ENCODE measurements at places on chromosomes 1 and 21.
A peak's percentile ranks its signal among the peaks of the same experiment; 100 is the strongest.

GRCh38 chr1:114173680-114174079 is 20.0 kb upstream of the SYT6 start:
- no peak for DNase-seq

GRCh38 chr1:244234009-244234643 is 183.0 kb downstream of the ZBTB18 start:
- no peak for DNase-seq

- no peak for DNase-seq
Observed at GRCh38 chr1:108512239-108513043, 47.5 kb upstream of the EEIG2 start.

GRCh38 chr1:206751891-206752290 is 18.7 kb upstream of the IL19 start:
- no peak for DNase-seq

- peak; percentile 72 for DNase-seq
Observed at GRCh38 chr1:154609398-154610380, 1.7 kb upstream of the ADAR start.

- DNase-seq, result no peak
Observed at GRCh38 chr1:221796700-221797099, 54.8 kb upstream of the DUSP10 start.

DNA sequence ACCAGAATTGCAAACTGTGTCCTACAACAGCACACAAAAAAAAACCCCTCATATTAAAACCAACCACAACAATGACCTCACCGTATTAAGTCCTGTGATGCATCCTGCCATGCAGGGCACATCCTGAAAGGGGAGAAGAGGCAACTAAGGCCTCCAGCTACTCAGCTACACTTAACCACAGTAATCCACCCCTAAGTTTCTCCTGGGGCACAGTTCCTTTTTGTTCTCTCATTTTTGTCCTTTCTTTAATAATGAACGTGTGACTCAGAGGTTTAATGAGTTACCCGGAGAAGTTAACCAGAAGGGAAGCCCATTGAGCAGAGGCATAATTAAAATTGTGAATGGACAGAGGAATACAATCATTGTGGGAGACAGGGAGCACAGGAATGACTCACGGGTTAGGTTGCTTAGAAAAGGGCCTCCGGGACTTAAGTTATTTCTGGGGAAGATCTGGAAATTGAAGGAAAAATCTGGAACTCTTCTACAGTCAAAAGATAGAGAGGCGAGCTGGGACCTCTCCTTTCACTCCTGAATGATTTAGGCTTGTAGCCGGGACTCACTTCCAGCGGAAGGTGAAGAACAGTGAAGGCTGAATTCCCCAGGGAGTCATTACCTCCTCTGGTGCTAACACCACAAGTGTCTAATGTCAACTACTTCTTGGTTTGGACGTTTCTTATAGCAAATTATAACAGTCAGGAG is 36.9 kb upstream of the HIVEP3 start:
- DNase-seq, result peak; percentile 8

- DNase-seq, result no peak
Observed at GRCh38 chr21:45094412-45094811, 20.0 kb downstream of the ADARB1 start.

- no peak for DNase-seq
Observed at GRCh38 chr1:109240158-109241152, 8.9 kb upstream of the CELSR2 start.

DNA sequence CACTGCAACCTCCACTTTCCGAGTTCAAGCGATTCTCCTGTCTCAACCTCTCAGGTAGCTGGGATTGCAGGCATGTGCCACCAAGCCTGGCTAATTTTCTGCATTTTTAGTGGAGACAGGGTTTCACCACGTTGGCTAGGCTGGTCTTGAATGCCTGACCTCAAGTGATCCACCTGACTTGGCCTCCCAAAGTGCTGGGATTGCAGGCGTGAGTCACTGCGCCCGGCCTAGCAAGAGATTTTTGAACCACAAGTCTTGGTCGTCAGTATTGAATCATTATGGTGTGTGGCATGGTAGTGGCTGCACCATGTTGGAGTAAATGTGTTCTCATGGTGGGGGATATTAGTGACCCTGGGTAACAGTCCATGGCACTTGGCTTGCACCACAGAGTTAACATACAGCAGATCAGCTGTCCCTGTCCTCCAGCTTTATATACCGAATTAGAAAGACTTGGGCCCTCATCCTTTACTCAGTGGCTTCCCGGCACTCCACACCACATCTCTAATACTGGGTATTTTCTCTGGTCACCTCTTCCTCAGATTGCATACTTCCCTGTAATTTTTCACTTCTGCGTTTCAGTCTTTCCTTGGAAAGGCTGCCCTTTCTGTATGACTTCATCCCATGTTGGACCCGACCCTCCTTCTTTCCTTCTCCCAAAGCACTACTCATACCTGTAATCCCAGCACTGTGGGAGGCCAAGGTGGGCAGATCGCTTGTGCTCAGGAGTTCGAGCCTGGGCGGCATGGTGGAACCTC is 25.1 kb downstream of the AK4 start:
- no peak for DNase-seq

DNA sequence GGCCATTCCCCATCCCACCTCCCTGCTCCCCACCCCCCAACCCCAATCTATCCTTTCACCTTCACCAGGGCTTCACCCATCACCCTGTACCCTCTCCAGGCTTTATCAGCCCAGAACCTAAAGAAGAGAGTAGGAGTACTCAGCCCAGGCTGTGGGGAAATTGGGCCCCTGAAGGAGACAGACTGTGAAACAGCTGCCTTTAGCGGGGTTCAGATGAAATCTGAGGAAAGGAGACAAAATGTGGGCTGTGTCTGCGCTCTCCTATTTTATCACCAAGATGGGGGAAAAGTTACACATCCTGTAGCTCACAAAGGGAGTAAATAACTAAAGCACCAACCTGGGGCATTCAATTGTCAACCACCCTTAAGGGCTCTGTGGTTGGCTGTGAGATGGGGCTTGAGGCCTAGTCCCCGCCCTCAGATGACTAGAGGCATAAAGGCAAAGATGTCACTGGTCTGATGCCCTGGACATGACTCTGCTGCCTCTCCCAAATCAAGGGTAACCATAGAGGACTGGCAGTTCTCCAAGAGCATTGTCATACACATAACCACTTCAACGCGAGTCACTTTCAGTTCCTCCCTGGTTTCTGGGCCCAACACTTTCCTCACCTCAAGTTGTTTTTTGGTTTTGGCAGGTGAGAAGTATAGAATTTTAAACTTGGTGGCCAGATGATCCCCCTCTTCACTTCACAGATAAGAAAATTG is 30.0 kb downstream of the SLC27A3 start:
- DNase-seq, result peak; percentile 85

DNA sequence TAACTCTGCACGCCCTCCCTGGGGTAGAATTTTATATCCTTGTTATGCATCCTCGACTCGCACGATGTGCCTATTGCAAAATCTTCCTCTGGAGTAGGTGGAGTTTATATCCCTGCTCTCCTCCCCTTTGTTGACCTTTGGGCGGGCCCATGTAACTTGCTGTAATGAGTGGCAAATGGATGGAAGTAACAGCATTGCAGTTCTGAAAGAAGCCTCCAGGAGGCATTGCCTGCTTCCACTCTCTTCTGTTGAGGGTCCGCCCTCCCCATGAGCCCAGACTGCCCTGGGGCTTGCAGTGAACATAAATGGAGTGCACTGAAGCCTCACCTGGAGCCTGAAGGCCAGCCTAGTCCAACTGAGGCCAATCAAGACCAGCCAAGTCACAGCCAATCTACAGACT is 62.2 kb upstream of the GRIK3 start:
- DNase-seq, result no peak

GRCh38 chr1:61387829-61388228 is 305.5 kb downstream of the NFIA start:
- no peak for DNase-seq

DNA sequence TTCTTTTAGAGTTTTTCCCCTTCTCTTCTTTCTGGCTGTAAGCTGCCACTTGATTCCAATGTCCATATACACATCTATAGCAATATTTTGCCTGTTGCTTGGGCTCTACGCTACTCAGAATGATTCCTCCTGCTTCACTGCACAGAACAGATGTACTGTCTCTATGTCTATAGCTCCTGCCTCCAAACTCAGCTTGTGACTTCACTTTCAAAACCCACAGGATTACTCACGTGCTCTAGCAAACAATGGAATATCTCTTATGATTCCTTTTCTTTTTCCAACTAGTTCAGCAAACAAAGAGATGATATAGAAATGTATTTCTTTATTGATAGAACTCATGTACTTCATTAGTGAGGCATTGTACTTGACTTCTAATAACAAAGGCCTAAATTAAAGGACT is 80.5 kb upstream of the SOX13 start:
- no peak for DNase-seq

- no peak for DNase-seq
Observed at GRCh38 chr1:200707116-200707515, 31.6 kb upstream of the CAMSAP2 start.

- DNase-seq, result no peak
Observed at GRCh38 chr1:220825819-220826551, 39.3 kb downstream of the MTARC1 start.

GRCh38 chr1:55815745-55816455 is 600.7 kb upstream of the USP24 start:
- DNase-seq, result no peak

DNA sequence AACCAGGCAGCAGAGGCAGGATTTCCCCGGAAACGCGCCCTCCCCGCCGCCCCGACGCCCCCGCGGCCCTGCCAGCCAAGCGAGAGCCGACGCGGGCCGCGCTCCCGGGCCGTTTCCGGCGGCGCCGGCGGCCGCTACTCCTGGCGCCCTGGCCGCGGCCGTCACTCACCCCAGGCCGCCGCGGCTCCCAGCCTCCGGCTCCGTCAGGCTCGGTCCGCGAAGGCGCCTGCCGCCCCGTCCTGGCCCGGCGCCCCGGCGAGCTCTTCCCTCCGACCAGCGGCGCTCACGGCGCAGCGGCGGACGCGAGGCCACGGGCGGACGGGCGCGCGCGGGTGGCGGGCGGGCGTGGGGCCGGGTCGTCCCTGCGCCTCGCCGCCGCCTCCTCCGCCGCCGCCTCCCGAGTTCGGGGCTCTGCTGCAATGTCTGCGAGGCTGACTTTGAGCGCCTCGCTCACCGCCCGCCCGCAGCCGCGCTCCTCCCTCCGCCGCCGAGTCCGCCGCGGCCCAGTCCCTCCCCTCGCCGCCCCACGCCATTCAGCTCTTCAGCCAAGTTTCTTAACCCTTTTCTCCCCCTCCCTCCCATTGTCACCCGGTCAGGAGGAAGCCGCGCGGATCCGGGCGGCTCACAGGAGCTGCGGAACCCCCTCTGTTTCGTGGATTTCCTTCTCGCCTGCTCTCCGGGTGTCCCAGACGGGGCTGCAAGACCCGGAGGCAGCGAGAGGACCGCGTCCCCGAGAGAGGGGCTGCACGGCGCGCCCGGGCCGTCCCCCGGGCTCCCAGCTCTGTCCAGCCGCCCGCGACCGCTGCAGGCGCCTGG is at the start of gene NRIP1:
Gene NRIP1 (minus strand): TSS at position 425 of the 816 bp plus-strand sequence. CDS start 96,808 bp downstream, outside the sequence.
- peak; percentile 75 for DNase-seq

DNA sequence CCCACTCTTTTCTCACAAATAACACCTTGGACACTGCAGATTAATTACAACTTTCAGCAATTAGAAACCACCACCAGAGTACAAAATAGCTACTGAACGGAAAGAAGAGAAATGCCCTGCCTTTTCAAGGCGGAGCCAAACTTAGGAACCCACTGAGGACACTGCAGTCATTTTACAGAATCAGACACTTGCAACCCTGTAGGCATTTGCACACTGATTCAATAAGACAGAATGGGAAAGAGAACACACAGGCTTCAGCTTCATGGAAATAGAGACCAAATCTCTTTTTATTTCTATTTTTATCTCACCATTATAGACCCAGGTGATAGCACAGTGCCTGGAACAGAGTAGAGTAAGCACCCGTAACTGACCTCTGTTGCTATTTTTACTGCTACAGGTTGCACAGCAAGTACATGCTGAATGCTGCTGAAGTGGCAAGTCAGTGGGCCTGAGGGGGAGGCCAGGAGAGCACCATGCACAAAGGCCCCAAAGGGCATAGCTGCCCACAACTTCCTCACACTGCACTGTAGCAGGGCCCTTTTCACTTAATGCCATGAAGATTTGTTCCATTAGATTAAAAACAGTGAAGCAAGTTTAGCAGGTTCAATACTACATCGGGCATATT is 50.7 kb upstream of the EDARADD start:
- no peak for DNase-seq

GRCh38 chr1:34977210-34977471 is 8.0 kb downstream of the TMEM35B start:
- no peak for DNase-seq

- peak; percentile 84 for DNase-seq
Observed at GRCh38 chr1:89804642-89805237, 16.1 kb upstream of the LRRC8D start.

GRCh38 chr1:199639453-199639852 is 388.1 kb upstream of the NR5A2 start:
- no peak for DNase-seq

- no peak for DNase-seq
Observed at GRCh38 chr1:156600733-156601121, 552 bp downstream of the GPATCH4 start.

- DNase-seq, result no peak
Observed at GRCh38 chr21:25903607-25904006, 168.8 kb downstream of the GABPA start.

DNA sequence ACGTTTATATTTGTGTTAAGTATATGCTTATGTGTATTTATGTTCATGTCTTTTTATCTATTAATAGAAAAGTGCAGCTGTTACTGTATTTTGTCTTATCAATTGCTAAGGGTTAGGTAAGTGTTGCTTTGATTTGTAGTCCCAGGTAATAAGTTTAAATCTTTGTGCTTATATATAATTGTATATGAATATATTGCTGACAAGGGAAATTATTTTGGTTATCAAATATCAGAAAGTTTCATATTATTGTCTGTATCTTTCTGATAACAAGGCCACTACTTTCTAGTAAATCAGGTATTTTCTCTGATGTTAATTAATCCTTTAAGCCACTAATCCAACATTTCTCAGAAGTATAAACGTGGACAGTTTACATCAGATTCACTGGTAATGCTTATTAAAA is 21.3 kb downstream of the GPR52 start:
- DNase-seq, result no peak

GRCh38 chr21:44658913-44659595 is 1.3 kb downstream of the KRTAP12-3 start:
- DNase-seq, result no peak

DNA sequence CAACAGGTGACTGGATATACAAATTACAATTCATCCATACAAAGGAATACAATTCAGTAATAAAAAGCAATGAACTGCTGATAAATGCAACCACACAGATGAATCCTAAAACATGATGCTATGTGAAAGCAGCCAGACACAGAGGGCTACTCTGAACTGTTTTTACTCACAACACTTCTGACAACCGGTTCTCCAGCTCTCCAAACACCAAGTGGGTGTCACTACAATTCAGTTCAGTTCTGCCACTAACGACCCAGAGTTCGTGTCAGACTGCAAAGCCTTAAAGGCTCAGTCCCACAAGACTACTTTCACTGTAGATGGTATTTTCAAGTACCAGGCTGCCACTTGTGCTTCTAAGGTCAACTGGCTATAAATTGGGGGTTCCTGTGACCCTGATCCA is 119.4 kb downstream of the SLC16A1 start:
- DNase-seq, result no peak

DNA sequence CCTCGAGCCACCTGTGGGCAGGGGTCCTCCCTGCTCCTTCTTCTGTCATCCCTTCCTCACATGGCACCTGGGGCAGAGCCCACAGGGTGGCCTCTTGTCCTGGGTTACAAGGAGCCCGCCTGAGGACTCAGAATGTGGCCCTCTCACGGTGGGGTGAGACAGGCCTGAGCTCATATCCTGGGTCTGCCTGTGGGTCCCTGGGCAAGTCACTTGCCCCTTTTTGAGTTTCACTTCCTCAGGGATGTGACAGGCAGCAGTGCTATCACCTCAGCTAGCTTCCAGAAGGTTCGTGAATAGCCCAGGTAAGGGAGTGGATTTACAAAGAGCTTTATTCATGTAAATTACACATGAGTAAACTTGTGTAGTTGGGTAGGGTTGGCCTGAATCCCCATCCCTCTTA is 33.5 kb downstream of the HTR6 start:
- DNase-seq, result no peak
